ENCODE measurements at places on chromosomes 12 and 14.

DNA sequence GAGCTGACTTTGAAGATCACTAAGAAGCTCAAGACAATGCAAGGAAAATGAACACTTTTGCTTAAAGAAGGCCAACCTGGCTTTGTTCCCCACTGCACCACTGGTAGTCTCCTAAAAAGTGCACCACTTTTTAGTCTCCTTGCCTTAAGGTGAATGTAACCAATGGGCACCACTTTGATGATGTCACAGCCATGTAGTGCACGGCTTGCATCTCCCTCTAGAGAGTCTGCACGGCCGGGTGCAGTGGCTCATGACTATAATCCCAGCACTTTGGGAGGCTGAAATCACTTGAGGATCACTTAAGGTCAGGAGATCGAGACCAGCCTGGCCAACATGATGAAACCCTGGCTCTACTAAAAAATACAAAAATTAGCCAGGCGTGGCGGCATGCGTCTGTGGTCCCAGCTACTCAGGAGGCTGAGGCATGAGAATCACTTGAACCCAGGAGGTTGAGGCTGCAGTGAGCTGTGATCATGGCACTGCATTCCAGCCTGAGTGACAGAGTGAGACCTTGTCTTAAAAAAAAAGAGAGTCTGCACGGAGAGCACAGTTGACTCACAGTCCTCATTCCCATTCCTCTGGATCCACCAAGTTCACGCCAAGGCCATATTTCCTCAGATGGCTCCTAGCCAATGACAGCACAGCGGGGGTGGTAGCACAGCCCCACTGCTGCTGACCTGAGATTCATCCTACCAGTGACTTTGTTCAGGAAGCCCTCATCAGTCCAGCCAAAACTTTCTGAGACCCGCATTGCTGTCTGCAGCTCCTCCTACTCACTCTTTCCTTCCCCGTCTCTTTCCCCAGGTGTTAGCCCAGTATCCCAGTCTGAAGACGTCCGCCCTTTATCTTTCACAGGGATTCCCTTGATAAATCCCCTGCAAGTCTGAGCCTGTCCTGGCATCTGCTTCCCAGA, 16.5 kb upstream of the IFT81 start:
- no peak for DNase-seq

DNA sequence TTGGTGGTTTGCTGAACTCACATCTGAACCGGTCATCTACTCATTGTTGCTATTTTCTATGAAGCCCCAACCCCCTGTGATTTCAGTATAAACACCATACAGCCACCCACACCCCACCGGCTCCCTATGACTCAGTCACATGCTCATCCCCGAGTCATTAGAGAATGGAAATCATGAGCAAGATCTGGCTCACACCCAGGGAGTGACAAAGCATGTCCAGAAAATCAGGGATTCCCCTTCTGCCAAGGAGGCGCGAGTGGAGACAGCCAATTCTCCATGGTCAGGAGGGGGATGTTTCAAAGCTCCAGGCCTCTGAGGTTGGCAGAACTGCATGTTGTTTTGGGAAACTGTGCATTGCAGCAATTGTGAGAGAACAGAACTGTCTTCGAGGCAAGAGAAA, 657.5 kb upstream of the TBX3 start:
- DNase-seq, result no peak

DNA sequence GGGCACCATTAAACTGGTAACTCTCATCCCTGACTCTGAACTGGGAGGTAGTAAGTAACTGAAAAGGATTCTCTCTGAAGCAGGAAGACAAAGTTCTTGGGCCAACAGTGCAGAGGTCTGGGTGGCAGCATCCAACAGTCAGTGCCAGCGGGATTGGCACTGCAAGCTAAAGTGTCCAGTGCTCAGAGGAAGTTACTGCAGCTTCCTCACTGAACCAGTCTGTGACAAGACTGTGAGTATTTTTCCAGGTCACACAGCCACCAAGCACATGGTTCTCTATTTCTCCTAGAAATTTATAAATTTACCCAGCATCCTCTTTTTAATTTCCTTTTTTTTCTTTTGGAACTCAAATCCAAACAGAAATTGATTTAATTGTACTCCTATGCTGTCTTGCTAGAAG, 81.6 kb upstream of the FAR2 start:
- no peak for DNase-seq

DNA sequence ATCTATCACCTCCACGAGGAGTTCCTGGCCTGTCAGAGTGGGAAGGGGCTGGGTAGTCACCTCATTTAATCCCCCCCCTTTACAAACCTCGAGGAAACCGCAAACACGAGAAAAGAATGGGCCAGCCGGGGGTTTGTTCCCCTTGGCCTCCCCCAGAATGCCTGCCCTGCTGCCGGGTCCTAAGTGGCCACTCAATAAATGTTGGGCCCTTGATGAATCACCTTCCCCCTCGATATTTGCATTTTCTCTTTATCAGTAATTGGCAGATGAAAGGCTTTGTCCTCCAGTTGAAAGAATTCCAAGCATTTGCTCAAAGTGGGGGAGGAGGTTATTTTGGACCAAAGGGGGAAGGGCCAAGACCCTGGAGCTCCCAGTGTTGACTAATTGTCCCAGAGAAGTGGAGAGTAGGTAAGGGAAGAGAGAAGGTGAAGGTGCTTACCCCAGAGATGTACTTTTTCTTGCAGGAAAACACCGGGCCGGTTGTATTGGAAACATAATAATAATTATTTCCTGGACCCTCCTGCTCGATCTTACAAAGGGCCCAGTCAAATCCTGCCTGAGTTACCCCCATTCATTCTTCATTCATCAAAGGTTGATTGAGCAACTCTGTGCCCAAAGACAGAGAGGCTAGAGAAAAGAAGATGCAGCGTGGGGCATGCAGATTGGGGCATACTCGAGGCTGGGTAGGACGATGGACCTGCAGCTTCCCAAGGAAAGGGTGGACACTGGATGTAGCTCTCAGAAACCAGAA, 1.9 kb upstream of the KDM2B start:
- no peak for DNase-seq

- DNase-seq, result no peak
Measured at GRCh38 chr12:8080120-8080519, 2.0 kb upstream of the NECAP1 start.

DNA sequence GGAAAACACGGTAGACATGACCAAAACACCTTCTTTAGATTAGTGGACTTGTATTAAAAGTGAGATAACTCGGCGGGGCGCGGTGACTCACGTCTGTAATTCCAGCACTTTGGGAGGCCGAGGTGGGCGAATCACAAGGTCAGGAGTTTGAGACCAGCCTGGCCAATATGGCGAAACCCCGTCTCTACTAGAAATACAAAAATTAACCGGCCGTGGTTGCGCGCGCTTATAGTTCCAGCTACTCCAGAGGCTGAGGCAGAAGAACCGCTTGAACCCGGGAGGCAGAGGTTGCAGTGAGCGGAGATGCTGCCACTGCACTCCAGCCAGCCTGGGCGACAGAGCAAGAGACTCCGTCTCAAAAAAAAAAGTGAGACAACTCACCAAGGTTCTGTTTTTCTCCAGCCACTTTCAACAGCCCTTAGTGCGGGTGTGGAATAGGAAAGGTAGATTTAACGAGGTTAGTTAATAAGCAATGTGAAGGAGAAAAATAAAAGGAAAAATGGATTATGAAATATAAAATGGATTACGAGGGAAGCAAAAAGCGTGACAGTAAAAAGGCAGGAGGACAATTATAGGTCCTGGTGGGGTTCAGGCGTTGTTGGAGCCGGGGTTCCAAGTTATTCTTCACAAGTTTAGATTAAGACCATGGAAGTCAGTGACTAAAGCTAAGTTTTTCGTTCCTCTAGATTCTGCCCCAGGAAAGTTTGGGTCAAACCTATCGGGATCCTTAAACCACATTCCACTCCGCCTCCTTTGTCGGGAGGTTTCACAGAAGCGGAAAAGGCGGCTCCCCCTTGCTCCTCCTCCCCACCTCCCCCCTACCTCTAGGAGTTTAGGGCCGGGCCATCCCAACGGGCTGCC, 534 bp downstream of the PPP2R3C start:
- DNase-seq, result no peak

- no peak for DNase-seq
Measured at GRCh38 chr12:60078026-60078425, 482.2 kb downstream of the SLC16A7 start.

DNA sequence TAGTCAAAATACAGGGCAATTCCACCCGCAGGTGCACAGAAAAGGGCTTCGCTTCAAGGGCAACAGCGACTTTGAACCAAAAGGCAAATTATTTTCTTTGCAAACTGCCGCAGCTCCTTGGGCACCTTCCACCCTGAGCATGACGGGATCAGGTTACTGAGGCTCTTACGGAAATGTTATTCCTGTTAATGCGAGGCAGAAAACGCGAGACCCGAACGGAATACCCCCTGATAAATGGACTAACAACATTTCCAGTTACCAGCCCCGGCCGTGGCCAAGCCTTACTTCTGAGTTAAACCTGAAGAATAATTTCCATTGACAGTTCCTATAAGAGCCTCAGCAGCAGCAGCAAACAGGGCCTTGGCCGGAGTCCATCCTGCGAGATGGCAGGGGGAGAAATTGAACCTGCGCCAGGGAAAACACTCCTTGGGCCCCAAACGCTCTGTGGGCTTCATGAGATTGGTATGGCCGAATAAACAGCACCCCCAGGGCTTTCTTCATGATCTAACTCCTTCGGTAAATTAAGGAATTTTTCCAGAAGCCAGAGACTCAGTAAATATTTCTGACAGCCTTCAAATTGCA, 70.0 kb upstream of the DICER1 start:
- peak; percentile 83 for DNase-seq

DNA sequence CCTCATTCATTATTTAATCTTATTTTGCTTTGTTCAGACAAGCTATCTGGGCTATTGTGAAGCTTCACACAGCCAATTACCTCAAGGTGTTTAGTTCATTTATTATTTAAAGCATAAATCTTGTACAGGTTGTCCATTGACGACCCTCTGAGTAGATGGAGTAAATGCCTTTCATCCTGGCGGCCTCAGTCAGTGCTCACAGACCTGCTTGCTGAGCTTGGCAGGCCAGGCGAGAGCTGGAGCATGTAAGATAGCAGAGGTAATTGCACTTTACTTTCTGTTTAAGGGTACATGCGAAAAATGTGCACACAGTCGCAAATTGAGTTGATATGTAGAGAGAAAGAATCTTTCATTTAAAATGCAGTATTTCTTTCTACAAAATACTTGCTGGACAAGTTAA, 224.4 kb downstream of the NPAS3 start:
- DNase-seq, result peak; percentile 86

DNA sequence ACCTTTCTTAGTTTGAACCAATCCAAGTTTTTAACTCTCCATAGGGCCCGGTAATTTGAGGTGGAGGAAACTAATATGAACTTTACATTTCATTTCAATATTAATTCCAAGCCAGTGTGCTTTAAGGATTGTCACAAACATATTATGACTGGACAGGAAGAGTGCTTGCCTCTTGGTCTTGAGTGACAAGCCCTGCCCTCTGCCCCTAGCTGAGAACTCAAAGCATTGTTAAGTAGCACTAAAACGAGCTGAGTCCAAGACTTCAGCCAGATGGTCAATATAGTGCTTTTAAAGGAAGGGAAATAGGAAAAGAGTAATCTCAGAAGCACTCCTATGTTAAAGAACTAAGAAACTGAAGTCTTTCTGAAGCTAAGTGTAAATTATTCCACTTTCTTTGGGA, 17.1 kb downstream of the TRMT5 start:
- no peak for DNase-seq

GRCh38 chr12:94377599-94377998, 82.1 kb downstream of the CEP83 start:
- DNase-seq, result no peak

DNA sequence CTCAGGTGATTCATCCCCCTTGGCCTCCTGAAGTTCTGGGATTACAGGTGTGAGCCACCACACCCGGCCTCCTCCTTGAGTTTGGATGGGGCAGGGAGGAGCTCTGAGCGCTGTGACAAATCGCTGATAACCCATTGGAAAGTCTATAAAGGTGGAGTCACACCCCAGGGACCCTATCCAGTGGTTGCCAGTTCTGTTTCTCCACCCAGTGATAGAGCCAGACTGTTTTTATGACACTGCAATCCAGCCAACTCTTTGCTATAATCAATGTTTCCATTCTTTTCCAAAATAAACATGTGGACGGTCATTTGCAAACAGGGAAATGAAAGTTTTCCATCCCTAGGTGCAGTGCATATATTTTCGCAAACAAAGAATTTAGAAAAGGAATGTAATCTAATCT, 142.0 kb upstream of the PELI2 start:
- DNase-seq, result no peak

GRCh38 chr12:91857813-91858542, 287.7 kb downstream of the BTG1 start:
- no peak for DNase-seq

DNA sequence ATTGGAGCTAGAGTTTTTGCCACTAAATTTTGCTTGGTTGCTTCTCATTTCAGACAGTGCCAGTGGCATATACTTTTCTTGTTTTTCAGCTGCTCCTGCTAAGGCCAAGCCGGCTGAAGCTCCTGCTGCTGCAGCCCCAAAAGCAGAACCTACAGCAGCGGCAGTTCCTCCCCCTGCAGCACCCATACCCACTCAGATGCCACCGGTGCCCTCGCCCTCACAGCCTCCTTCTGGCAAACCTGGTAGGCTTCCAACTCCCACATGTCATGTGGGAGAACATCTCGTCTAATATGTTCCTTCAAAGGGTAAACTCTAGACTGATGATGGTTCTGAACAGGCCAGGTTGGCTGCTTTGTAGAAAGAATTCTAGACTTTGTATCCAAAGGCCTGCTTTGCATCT, 11.0 kb downstream of the DLST start:
- no peak for DNase-seq

GRCh38 chr12:25884920-25885234, 73.6 kb upstream of the RASSF8 start:
- no peak for DNase-seq

- no peak for DNase-seq
Measured at GRCh38 chr12:25283006-25283405, 32.3 kb upstream of the KRAS start.

GRCh38 chr12:130988261-130988660, 34.6 kb downstream of the ADGRD1 start:
- no peak for DNase-seq

DNA sequence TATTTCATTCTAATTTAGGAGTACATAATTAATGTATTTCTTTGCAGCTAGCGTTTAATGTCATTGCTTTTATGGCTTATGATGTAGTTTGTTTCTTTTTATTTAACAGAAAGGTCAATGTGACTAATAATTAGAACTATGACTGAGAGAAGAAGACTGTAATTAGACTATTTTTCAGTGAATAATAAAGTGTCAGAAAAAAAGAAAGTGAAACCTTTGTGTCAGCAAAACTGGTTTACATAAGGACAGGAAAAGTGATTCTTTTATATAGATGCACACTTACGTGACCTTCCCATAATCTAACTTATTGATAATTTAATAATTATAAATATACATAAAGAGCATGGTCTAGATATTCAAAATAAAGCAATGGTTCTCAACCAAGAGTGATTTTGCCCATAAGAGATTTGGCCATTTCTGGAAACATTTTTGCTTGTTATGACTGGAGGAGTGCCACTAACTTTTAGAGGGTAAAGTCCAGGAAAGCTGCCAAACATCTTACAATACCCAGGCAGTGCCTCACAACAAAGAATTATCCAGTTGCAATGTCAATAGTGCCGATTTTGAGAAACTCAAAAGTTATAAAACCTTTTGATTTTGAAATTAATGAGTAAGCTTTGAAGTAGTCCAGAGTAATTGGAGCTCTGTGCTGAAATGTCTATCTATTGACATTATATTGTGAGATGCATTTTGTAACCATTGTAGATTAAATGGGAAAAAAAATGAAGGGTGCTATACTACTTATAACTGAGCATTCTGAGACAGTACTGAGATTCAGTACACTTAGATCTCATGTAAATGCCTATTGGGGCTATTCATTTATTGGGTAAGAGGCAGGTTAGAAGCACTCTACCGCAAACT, 227.1 kb downstream of the C12orf50 start:
- peak; percentile 91 for DNase-seq

All from NCI-H1105 treated with DMSO at 0.1 percent for 48 hours (cell line).